Glutamatergic neuron (in vitro differentiated cells): ENCODE measurements at places on chromosomes 5 and 9.

DNA sequence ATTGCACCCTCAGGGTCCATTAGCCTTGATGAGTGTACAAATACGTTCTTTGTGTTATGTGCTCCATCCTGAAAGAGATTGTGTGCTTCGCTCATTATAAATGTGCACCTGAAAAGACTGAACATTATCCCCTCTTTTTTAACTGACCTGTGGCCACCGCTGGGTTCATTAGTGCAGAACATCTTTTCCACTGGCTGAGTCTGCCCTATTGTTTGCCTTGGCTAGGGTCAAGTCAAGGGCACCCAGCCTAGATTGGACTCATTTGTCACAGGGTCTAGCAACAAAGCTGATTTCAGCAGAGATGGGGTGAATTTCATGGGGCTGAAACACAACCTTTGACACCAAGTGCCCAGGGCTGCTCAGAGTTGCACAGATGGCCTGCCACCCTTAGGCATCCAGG lies 764.1 kb upstream of the ARRDC3 start:
- DNase-seq = no peak

DNA sequence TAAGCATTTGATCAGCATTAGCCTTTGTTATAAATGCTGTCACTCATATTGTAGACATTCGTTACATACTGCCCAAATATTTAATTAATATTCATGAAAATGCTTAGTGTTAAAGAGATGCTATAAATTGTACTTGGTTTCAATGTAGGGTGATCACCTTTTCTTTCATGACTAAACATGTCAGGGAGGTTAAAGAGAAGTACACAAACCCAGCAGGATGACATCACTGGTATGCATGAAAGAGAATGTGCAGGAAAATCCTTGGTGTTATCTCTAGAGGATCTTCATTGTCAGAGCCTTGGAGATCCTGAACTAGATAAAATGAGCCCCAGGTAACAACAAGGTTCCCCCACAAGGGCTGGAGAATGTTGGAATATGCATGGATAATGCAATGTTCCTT lies 33.0 kb upstream of the SV2C start:
- DNase-seq = no peak

- no peak for DNase-seq
Observed at GRCh38 chr9:22079873-22080341, 70.8 kb upstream of the CDKN2B start.

DNA sequence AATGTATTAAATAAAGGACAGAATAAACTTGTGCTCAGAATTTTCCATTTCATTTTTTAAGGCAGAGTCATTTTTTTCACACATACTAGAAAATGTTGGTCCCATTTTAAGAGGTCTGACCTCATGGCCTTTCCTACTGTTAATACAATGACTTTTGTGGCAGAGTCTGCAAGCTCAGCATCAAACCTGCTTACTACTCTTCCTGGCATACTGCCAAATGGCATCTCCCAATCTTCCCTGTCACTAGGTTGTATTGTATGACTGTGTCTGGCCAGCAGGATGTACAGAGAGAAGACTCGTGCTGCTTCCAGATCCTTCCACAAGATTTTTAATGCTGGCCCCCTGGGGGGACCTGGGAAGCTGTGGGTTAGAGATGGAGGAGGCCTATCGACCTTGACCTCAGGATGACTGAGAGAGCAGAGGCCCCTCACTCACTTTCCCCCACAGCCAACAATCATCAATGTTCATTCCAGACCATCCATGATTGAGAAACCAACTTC lies 64.7 kb downstream of the BARX1 start:
- no peak for DNase-seq

- DNase-seq = no peak
Observed at GRCh38 chr5:53779541-53779981, 219.1 kb downstream of the NDUFS4 start.

GRCh38 chr5:123520677-123521247 lies 8.8 kb downstream of the CSNK1G3 start:
- DNase-seq = no peak

- DNase-seq = no peak
Observed at GRCh38 chr9:109158651-109159050, 8.4 kb downstream of the FRRS1L start.

- DNase-seq = no peak
Observed at GRCh38 chr5:180208038-180208434, 975 bp downstream of the RASGEF1C start.

GRCh38 chr5:135306557-135306956 lies 92.5 kb downstream of the MACROH2A1 start:
- no peak for DNase-seq

- DNase-seq = no peak
Observed at GRCh38 chr5:74028406-74028805, 402.4 kb downstream of the ARHGEF28 start.

DNA sequence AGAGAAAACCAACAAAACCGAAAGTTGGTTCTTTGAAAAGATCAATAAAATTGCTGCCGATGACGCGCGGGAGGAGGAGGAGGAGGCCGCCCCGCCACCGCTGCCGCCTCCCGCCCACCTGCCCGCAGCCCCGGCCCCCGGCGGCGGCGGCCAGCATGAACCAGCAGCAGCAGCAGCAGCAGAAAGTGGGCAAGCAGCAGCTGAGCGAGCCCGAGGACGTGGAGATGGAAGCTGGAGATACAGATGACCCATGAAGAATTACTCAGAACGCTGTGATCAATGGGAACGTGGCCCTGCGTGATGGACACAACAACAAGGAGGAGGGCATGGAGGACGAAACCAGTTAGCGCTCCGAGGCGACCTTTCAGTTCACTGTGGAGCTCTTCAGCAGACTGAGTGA lies 53.9 kb upstream of the EFNA5 start:
- no peak for DNase-seq

DNA sequence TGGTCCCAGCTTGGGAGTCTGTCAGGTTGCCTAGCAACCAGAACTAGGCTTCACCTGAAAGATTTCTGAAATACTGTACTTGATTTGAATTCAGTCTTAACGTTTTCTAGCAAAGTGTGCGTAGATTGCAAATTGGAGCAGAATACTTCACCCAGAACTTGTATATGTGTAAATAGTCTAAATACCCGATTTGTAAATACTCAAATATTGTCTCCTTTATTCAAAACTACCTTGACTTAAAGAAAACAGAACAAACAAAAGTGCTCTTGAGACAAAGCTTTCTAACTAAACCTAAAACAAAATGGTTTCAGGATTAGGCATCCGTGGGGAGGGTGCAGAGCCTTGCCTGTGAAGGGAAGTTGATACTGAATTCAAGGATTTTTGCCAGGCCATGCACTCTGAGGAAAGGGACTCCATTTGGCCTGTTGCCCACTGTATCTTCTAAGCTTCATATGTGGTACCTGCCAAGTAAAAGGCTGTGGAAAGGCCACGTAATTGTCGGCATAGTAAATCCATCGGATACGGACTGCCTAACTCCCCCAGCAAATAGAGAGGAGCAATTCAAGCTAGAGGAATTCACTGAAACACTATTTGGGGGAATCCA lies 744 bp upstream of the HMGCS1 start:
- DNase-seq = no peak

GRCh38 chr5:151812757-151813309 lies 41.1 kb downstream of the G3BP1 start:
- no peak for DNase-seq

GRCh38 chr9:22452415-22453010 lies 5.9 kb downstream of the DMRTA1 start:
- DNase-seq = peak; percentile 63

DNA sequence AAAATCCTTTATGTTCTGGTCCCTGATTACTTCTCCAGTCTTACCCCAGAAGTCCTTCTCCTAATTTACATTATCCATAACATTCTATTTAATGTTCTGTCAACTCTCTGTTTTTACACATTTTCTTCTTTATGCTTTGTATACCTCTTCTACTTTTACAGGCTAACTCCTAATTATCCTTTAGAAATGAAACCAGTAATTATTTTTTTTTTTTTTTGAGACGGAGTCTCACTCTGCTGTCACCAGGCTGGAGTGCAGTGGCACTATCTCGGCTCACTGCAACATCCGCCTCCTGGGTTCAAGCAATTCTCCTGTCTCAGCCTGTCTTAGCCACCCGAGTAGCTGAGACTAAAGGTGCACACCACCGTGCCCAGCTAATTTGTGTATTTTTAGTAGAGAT lies 9.0 kb downstream of the CENPK start:
- DNase-seq = no peak

DNA sequence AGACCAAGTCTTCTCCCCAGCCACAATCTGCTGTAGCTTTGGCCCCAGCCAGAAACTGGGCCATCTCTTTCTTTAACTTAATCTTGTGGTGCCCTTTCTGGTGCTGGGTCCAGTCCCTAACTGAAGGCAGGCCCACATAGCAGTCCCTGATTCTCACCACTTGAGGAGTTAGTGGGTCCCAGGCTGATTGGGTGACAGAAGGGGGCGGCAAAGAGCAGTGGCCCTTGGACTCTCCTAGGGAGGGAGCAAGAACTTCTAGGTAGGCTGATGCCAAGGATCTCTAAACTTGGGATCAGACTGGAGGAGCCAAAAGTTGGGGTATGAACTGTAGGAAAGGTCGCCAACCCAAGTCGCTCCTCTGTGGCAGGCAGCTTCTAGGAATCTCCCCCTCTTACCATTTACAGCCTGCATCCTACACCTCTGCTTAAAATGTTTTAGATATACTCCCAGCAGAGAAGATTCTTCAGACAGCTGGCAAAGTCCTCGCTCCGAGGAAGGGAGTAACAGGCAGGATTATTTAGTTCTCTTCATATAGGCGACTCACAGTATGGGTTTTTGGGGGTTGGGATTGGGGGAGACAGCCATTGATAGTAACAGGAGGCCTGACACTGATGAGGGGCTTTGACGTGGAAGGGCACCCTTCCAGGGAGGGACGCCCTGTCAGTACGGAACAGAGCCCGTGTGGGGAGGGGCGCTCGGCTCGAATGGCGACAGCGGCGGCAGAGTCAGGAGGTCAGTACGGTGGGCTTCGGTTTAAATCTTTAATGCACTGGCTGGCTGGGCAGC lies 2.0 kb upstream of the CCL27 start:
- peak; percentile 83 for DNase-seq

GRCh38 chr5:138844812-138845513 lies 30.2 kb downstream of the LRRTM2 start:
- DNase-seq = no peak

GRCh38 chr5:78841767-78842166 lies 143.3 kb downstream of the ARSB start:
- no peak for DNase-seq

DNA sequence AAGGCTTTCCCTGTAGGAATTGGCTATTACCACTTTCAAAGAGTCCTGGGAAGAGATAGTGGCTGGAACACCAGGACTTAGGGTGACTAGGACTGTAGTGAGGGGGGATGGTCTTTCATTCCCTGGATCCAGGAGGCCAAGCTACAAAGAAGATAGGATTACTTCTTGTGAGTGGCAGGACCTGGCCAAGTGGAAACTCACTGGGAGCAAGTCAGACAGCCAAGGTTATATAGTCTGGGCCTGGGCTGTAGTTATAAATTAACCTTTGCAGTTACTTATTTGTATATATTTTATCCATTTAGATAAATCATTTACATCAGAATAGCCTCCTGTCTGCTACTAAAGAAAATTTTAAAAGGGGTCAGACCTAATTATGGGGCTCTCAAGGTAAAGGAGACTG lies 124.3 kb downstream of the TLR4 start:
- DNase-seq = no peak

DNA sequence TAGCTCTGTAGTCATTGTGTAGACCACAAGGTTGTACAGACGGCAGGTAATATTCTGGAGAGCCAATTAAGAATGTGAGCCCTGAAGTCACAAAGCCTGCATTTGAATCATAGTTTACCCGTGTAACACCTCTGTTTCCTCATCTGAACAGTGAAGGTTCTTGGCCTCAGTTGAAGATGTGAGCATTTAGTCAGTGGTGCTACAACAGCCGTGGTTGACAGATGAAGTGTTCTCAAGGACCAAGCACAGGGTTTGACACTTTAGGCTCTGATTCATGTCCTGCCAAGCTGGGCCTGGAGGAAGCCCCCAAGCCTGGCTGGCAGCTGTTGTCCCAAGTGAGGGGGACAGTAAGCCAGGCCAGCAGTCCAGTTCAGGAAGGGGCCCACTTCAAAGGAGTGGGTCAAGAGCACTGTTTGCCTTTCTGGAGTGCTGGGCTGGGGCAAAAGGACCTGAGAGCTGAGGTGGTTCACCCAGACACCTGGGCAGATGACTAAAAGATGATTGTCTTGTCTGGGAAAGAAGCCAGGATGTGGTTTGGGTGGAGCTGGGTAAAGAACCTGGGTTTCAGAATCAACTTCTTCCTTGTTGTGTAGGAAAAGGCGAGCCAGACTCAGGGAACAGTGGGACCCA lies 20.7 kb downstream of the FAXDC2 start:
- no peak for DNase-seq

- no peak for DNase-seq
Observed at GRCh38 chr5:93899026-93899600, 157.7 kb upstream of the POU5F2 start.

DNA sequence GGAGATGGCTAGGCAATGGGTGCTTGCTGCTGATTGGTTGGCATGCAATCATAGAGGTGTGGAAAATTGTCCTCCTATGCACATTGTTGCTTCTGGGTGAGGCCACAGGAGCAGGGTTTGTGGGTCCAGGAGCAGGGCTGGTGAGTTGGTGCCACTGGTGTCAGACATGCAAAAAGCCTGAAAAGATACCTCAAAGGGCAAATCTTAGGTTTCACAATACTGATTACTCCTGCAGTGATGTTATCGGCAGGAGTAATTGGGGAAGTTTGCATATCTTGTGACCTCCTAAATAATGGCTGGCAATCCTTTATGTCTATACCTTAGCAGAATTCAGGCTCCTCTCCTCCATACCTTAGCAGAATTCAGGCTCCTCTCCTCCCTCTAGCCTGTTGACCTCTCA lies 25.2 kb downstream of the SLC25A48 start:
- no peak for DNase-seq

DNA sequence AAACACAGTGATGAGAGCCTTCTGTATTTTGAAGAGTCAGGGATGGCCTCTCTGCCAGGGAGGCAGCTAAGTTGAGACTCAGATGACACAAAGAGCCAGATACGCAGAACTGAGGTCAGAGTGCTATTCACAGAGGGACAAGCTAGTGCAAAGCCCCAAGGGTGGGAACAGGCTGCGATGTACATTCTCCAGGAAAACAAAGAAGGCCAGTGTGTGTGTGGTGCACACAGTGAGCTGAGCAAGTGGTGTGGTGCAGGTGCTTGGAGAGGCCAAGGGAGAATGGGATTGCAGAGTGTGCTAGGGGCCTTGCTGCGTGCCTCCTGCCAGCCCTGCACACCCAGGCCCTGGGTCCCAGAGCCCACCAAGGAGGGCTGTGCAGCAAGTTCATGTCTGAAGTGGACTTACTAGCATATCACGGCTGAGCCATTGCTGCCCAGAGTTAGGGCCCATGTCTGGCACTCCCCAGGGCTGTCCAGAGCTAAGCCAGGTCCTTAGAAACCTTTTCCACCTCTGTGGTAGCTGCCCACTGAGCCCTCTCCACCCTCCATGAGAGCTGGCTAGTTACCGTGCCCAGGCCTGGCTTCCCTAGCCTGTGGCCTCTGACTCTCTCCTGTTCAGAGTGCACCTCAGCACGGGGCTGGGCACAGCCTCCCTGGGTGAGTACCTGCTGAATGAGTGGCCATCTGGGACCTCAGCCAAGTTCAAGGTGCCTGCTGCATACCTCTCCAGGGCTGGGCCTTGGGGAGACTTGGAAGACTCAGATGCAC lies 9.3 kb downstream of the SLC25A48 start:
- DNase-seq = no peak
